Stimulated activated CD8-positive, alpha-beta memory T cell treated with anti-CD3 and anti-CD28 coated beads, Interleukin-4, amount 100 ng/mL, for 4 hours (primary cell): ENCODE measurements at places on chromosomes 6 and 20.

GRCh38 chr6:131954775-131955107, 3.6 kb upstream of the CCN2 start:
- DNase-seq: no peak

- DNase-seq: no peak
These were observed 33.1 kb upstream of the MCUR1 start for GRCh38 chr6:13847326-13848050.

DNA sequence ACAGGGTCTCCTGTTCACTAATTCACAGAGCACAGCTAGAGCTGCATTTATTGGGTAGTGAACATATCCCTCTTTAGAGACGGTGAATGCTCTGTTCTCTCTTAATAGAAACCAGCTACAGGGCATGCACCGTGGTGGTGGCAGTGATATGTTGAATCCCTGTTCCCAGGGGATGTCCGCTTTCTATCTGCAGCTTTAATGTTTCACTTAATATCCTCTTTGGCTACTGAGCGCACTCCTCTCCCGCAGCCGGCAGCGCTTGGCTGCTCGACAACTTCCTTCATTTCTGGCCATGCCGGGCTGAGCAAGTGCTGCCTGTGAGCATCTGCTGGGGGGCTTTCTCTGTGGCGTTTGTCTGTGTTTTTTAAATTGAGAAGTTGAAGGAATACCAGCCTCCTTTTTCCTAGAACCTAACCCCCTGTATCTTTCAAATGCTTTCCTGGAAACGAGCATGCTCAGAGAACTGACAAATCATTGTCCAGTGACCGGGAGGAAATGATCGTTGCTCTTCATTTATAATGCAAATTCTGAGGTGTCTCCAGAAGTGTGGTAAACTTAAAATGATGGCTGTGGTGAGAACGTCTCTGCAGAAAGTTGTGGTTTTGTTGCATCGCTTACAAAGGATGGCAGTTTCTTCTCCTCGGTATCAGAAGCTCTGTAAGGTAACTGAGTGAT, 297.9 kb downstream of the UTRN start:
- no peak for DNase-seq

DNA sequence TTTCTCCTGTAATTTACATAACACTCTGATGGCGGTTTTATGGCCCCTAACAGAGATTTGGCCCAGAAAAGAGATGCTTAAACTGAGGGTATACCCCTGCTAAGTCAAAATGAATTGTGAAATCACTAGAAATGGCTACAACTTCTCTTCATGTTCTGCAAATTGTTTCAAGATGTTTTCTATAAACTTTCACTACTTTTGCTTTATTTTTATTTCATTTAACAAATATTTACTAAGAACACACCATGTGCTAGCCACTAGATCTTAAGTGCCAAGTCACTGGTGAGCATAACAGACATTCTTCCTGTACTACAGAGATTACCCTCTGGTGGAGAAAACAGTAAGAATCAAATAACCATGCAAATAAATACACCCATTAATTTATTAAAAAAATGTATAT, 87.6 kb downstream of the KCNQ5 start:
- DNase-seq: no peak

GRCh38 chr20:43243672-43244269, 54.1 kb upstream of the PTPRT start:
- DNase-seq: no peak

- DNase-seq: no peak
These were observed 2.6 kb upstream of the NCOA3 start for GRCh38 chr20:47499053-47499452.

DNA sequence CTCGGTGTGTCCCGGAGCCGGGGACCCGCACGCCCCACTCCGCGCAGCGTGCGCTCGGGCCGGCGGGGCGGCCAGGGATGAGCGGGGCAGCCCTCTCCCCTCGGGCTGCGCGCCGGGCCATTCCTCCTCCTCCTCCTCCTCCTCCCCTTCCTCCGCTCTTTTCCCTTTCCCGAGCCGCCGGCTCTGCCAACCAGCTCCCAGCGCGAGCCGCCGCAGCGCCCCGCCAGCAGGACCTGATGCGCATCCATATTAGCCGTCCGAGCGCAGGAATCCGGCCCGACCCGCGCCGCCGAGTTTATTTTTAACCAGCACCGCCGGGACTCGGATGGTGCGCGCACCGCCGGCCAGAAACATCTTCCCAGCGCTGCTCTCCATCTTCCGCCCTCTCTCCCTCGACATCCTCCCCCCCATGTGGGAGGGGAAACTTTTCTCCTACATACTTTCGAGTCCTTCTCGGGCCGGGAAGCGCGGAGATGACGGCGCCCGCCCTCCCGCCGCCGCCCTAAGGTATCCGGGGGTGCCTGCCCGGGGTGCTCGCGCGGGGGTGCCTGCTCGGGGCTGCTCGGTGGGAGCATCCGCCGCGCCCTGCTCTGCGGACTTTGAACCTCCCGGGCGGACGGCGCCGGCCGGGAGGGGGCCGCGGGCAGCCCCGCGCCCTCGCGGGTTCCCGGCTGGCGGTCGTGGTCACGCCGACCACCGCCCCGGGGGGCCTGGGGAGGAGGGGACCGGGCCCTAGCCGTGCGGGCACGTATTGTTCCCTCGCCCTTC, 619 bp downstream of the RREB1 start:
- DNase-seq: no peak

DNA sequence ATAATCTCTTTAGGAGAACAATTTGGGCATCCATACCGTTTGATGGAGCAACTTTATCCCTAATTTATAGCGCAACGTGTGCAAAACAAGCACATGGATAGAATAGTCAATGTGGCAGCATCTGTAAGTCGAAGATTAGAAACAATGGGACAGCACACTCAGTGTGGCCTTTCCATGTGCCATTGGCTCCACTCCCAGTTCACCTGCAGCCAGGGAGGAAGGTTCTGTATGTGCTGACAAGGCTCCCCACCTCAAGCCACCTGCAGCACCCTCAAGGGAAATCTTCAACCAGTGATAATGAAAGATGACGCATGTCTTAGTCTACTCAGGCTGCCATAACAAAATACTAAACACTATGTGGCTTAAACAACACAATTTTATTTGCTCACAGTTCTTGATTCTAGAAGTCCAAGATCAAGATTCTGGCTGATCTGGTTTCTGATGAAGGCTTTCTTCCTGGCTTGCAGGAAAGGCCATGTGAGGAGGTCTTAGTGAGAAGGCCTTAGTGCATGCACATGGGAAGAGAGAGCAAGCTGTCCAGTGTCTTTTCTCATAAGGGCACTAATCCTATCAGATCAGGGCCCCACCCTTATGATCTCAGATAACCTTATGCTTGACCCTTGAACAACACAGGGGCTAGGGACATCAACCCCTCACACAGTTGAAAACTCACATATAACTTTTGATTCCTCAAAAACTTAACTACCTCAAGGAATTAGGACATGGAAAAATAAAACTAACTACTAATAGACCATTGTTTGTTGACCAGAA, 34.9 kb upstream of the SHLD1 start:
- no peak for DNase-seq

GRCh38 chr6:125149256-125150144, 4.1 kb upstream of the TPD52L1 start:
- DNase-seq: no peak

DNA sequence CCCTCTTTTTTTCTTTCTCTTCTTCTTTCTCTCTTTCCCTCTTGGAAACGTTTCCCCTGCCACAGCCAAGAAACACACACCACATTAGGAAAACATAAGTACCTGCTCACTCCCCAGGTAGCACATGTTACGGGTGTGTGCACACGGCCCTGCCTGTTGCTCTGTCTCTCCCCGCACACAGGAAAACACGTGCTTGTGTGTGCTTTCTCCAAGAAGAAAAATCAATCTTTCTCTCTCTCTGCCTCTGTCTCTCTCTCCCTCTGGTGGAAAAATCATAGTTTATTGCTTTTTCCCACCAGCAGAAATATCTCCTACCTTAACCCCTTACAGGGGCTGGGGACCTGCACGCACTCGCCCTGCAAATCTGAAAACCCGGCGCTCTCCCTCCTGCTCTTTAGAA, 102.3 kb downstream of the EDN3 start:
- DNase-seq: no peak

DNA sequence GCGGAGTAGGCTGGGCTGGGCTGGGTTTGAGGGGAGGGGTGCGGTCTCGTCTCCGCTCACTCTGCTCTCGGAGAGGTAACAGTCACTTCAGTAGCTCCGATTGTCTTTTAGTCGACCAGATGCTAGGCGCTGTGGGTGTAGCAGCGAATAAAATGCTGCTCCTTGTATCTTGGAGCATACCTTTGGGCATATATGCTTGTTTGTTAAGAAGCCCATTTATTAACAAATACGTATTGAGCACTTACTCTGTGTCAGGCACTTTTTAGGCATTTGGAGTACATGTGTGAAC, 545 bp downstream of the ACTR5 start:
- DNase-seq: no peak

DNA sequence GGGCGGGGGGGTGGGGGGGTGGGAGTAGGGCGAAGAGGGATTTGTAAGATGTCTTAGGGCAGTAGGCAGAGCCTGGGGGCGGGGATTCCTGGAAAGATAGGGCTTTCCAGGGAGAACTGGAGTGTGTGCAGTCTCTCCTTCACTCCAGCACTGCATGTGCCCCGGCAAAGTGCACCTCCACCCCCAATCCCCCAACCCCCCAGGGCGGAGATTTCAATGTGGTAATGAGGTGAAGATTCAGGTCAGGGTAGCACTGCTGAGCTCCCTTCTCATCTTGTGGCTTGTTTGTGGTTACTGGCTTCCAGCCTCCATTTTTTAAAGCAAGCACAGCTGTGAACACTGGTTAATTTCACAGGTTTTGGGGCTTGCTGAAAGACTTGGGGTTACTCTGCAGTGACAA, 5.9 kb downstream of the TMEM239 start:
- no peak for DNase-seq

- no peak for DNase-seq
These were observed 34.9 kb upstream of the LOC128125822 start for GRCh38 chr6:63537201-63537958.

GRCh38 chr6:31581434-31582229, 592 bp downstream of the LTB start:
- no peak for DNase-seq

- DNase-seq: no peak
These were observed 30.6 kb upstream of the BLCAP start for GRCh38 chr20:37558306-37558705.

GRCh38 chr20:22617160-22617559, 32.8 kb upstream of the FOXA2 start:
- no peak for DNase-seq

DNA sequence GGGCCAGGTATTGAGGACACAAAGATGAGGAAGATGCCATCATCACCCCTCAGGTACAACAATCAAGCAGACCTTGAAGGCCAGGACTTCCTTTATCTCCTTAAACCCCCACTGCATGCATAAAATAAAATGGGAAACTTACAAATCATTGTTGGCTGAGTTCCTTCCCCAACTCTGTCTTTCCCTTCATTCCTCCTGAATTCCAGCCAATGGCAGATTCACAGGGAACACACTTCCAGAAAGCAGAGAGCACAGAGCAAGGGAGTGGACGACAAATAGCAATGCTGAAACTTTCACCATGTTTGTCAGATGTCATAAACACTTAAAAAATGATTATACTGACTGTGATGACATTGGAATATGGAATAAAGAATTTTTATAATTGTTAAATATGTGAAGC, 37.3 kb upstream of the NXT1 start:
- no peak for DNase-seq
